ENCODE measurements at places on chromosomes 7 and 10. TPM values are rescaled to one million over a fixed set of nuclear protein-coding genes. Genes with fewer than 3 reads are reported as not detected.

The TYSND1 gene
- total RNA-seq, result 10.1 TPM

The STEAP1 gene
- 10.5 TPM for total RNA-seq

The TRDMT1 gene
- total RNA-seq, result 13.1 TPM

The ZMYND11 gene
- total RNA-seq, result 51.4 TPM

The VPS41 gene
- total RNA-seq, result 72.0 TPM

The CALHM3 gene
- not detected for total RNA-seq

The KIF11 gene
- total RNA-seq, result 0.23 TPM

The C10orf88 gene
- total RNA-seq, result 9.7 TPM

The UROS gene
- total RNA-seq, result 39.6 TPM

The LIPF gene
- total RNA-seq, result not detected

The USP54 gene
- total RNA-seq, result 35.4 TPM

The AOAH gene
- 4.8 TPM for total RNA-seq

The ZC3HAV1L gene
- total RNA-seq, result 21.3 TPM

The RFC2 gene
- total RNA-seq, result 16.6 TPM

The MUC12 gene
- not detected for total RNA-seq

The TMEM236 gene
- total RNA-seq, result 0.32 TPM

The DGKB gene
- not detected for total RNA-seq

The ENKUR gene
- total RNA-seq, result 1.7 TPM

The ITIH2 gene
- not detected for total RNA-seq

The TAS2R5 gene
- 3.7 TPM for total RNA-seq

The FAM107B gene
- total RNA-seq, result 19.1 TPM

The NXPH1 gene
- total RNA-seq, result not detected

The ANKRD30A gene
- total RNA-seq, result not detected

The OR2A1 gene
- 0.94 TPM for total RNA-seq

The UNC5B gene
- total RNA-seq, result 3.7 TPM

The VIPR2 gene
- 10.8 TPM for total RNA-seq

The ZNF248 gene
- 16.8 TPM for total RNA-seq

The LRRD1 gene
- total RNA-seq, result 0.11 TPM

The RASA4B gene
- 36.2 TPM for total RNA-seq

The ASAH2 gene
- total RNA-seq, result 1.6 TPM

The CYP2C19 gene
- not detected for total RNA-seq

The LIPM gene
- total RNA-seq, result not detected

The MYO1G gene
- 2.2 TPM for total RNA-seq

The TRIM50 gene
- total RNA-seq, result 0.34 TPM

The FAM53B gene
- total RNA-seq, result 47.8 TPM

The EVX1 gene
- total RNA-seq, result not detected

The TMEM176A gene
- total RNA-seq, result 82.9 TPM

The GARIN1A gene
- 1.6 TPM for total RNA-seq

The MPP7 gene
- total RNA-seq, result 10.2 TPM

The KLLN gene
- total RNA-seq, result 0.53 TPM

The ASB10 gene
- not detected for total RNA-seq

The XRCC2 gene
- total RNA-seq, result 0.95 TPM

The FKBP6 gene
- not detected for total RNA-seq

The LDB1 gene
- 113 TPM for total RNA-seq

The CCNJ gene
- 4.1 TPM for total RNA-seq

The LOXL4 gene
- total RNA-seq, result 12.5 TPM

The GNAI1 gene
- 34.6 TPM for total RNA-seq

The PROSER2 gene
- 6.4 TPM for total RNA-seq

The IGF2BP3 gene
- 0.50 TPM for total RNA-seq

The LRIT1 gene
- not detected for total RNA-seq
